Adrenal gland (tissue), 19 donors: ENCODE measurements at places on chromosomes 16 and 17.

- H3K27me3 ChIP-seq: no peaks in the 10 kb centered on the region
- no peak for DNase-seq
- no peaks in the 10 kb centered on the region for H3K4me1 ChIP-seq
- no peaks in the 10 kb centered on the region for H3K36me3 ChIP-seq
Measured at GRCh38 chr16:27740496-27741201, 190.7 kb downstream of the KATNIP start.

- H3K36me3 ChIP-seq: no peaks in the 10 kb centered on the region
- H3K4me3 ChIP-seq: no peak overlapping the region
- H3K27ac ChIP-seq: no peak overlapping the region
- no peak for DNase-seq
- no peaks in the 10 kb centered on the region for H3K4me1 ChIP-seq
Measured at GRCh38 chr16:57175896-57176295, 9.9 kb downstream of the PSME3IP1 start.

DNA sequence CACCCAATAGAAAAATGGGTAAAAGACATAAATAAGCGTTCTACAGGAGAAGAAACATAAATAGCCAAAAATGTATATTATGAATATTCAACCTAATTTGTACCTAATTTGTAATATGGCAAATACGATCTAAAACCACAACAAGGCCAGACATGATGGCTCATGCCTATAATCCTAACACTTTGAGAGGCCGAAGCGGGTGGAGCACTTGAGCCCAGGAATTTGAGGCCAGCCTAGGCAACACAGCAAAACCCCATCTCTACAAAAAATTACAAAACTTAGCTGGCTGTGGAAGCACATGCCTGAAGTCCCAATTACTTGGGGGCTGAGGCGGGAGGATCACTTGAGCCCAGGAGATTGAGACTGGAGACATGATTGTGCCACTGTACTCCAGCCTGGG, 30.1 kb downstream of the CRLF3 start:
- peaks cover 55% of the 10 kb centered on the region for H3K36me3 ChIP-seq
- no peaks in the 10 kb centered on the region for H3K27me3 ChIP-seq

DNA sequence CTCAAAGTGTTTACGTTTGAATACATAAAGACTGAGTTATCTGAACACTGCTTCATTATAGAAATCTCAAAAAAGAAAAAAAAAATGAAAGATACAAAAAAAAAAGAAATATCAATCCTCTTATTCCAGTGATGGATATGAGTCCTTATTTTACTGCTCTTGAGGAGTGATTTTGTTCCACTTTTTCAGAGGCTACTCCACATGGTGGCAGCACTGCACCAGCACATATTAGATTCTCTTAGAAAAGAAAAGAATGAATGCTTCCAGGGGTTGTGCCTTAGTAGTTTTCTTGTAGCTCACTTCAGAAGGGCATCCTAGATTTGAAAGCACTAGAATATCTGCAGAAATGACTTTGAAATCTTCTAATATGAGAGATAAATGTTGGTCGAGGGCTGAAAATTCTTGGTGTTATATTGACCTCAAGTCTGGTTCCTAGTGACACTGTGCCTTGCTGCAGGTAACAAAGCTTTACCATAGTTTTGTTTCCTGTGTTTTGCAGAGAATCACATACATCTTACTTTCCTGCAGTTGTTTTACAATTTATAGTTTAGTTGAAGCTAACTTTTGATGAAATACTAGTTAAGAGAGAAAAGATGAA, 25.9 kb downstream of the AP2B1 start:
- DNase-seq: peak; percentile 40
- no peaks in the 10 kb centered on the region for H3K27me3 ChIP-seq
- no peak overlapping the region for H3K4me3 ChIP-seq
- H3K4me1 ChIP-seq: peaks cover 8% of the 10 kb centered on the region
- H3K27ac ChIP-seq: no peak overlapping the region

- H3K4me1 ChIP-seq: no peaks in the 10 kb centered on the region
- H3K36me3 ChIP-seq: no peaks in the 10 kb centered on the region
- DNase-seq: no peak
- H3K27ac ChIP-seq: no peak overlapping the region
Measured at GRCh38 chr16:22868593-22869224, 54.7 kb downstream of the HS3ST2 start.

DNA sequence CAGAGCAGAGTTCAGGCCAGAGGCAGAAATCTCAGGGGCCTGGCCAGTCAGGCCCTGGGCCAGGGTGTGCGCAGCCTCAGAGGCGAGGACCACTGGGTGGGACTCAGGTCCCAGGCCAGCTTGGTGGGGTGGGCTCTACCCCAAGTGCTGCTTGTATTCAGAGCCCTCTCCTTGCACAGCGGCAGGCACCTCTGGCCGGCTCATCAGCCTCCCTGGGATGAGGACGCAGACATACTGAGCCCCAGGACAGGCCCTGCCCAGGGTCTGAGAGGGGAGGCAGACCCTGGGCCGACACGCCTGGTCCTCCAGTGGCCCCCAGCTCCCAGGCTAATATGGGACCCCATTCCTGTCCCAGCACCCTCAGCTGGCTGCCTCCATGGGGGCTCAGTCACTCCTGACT, 7.6 kb upstream of the IL27 start:
- no peak overlapping the region for H3K4me3 ChIP-seq
- H3K36me3 ChIP-seq: no peaks in the 10 kb centered on the region
- no peak overlapping the region for H3K27ac ChIP-seq
- DNase-seq: no peak

- peaks cover 62% of the 10 kb centered on the region for H3K4me1 ChIP-seq
- DNase-seq: no peak
- H3K27me3 ChIP-seq: no peaks in the 10 kb centered on the region
- H3K36me3 ChIP-seq: no peaks in the 10 kb centered on the region
Measured at GRCh38 chr16:89366561-89367537, 123.5 kb downstream of the ANKRD11 start.

- DNase-seq: peak; percentile 18
- peak overlapping the region; percentile 35 for H3K27ac ChIP-seq
- H3K27me3 ChIP-seq: no peaks in the 10 kb centered on the region
- H3K4me3 ChIP-seq: no peak overlapping the region
Measured at GRCh38 chr17:33515974-33516373, 222.9 kb upstream of the ASIC2 start.

DNA sequence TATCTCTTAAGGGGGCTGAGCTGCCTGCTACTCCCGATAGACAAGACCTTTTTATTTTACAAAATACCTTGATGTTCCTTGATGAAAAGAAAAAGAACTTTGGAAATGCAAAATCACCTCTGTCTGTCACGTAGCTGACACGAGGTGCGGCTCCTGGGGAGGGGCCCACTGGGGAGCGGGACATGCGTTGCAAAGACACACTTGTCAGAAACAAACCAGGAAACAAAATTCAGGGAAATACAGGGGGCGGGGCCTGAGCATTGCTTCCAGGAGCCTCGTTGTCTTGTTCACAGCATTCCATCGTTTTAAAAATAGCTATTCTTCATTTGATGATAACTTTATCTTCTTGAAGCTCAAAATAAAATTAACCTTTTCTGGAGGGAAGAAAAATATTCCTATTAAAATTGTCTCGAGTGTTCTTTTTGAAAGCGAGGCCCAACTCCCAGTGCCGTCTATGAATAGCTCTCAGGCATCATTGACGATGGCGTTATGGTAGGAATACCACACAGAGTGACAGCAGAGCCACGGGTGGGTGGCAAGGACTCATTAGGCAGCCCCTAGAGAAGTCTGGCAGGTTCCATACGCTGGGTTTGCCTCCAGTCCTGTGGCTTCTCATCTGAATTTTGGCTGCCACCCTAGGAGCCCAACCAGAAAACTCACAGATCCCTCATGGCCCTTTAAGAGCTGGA, 286.9 kb downstream of the CPPED1 start:
- H3K27me3 ChIP-seq: no peaks in the 10 kb centered on the region
- no peaks in the 10 kb centered on the region for H3K36me3 ChIP-seq
- H3K27ac ChIP-seq: no peak overlapping the region
- no peak for DNase-seq

GRCh38 chr17:79940459-79941087, 95.1 kb downstream of the TBC1D16 start:
- no peak overlapping the region for H3K4me3 ChIP-seq
- H3K27ac ChIP-seq: no peak overlapping the region
- no peaks in the 10 kb centered on the region for H3K4me1 ChIP-seq
- DNase-seq: no peak
- H3K36me3 ChIP-seq: no peaks in the 10 kb centered on the region
- no peaks in the 10 kb centered on the region for H3K27me3 ChIP-seq

DNA sequence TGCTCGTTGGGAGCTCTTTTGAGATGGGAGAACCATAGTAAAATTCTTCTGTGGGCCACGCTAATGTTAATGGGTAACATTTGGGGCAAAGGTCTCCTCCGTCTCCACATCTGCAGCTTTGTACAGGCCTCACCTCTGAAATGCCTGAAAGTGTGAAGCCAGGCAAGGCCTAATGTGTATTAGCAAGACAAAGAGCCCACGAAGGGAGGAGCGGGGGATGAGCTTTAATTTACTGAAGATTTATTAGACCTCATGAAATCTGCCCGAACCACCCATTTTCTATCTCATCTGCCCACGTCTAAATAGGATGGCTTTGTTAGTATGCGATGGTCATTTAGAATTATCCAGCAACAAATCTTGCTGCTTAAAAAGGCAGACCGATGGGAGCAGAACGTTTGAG, 408.9 kb downstream of the PMP22 start:
- no peaks in the 10 kb centered on the region for H3K4me1 ChIP-seq
- peaks cover 4% of the 10 kb centered on the region for H3K27me3 ChIP-seq

GRCh38 chr16:5865236-5865635, 767.6 kb upstream of the EEF2KMT start:
- H3K27me3 ChIP-seq: no peaks in the 10 kb centered on the region
- H3K27ac ChIP-seq: no peak overlapping the region
- no peak overlapping the region for H3K4me3 ChIP-seq

GRCh38 chr16:75475420-75475847, 10.9 kb upstream of the TMEM170A start:
- DNase-seq: no peak
- no peaks in the 10 kb centered on the region for H3K36me3 ChIP-seq
- no peak overlapping the region for H3K4me3 ChIP-seq
- H3K27ac ChIP-seq: no peak overlapping the region
- H3K27me3 ChIP-seq: no peaks in the 10 kb centered on the region

DNA sequence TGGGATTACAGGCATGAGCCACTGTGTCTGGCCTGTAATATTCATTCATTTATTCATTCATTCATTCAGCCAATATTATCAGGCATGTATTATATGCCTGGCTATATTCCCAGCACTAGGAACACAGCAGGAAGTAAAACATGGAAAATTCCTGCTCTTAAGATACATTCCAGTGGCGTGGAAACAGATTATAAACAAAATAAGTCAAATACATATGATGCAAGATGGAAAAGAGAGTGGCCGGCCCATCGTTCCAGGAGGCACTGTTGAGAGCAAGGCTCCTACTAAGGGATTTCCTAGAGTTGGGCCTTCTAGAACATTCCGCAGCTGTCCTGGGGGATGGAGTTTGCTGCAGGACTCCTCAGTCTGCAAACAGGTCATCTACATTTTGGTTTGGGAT, 17.7 kb downstream of the ADCY9 start:
- no peaks in the 10 kb centered on the region for H3K27me3 ChIP-seq
- H3K36me3 ChIP-seq: no peaks in the 10 kb centered on the region
- no peak overlapping the region for H3K4me3 ChIP-seq
- no peaks in the 10 kb centered on the region for H3K4me1 ChIP-seq
- DNase-seq: no peak
- H3K27ac ChIP-seq: no peak overlapping the region

GRCh38 chr17:50106393-50107131, 11.4 kb downstream of the PDK2 start:
- DNase-seq: peak; percentile 17
- peaks cover 46% of the 10 kb centered on the region for H3K4me1 ChIP-seq
- no peak overlapping the region for H3K27ac ChIP-seq
- H3K4me3 ChIP-seq: no peak overlapping the region

DNA sequence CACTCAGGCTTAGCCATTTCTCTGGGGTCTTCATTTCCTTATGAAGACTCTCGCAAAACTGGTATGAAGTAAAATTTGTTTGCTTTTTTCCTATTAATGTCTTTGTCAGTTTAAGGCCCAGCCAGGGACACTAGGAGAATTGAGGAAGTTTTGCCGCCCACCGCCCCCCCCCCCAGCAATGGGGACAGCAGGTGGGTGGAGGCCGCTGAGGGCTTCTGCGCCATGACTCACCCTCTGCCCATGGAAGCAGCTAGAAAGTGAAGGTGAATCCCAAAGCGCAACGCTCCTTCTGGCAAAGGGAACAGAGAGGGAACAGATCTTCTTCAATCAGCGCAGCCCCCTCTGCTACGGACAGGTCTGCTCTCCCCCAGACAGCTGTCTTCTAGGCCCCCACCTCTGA, 49.7 kb downstream of the MARF1 start:
- no peak overlapping the region for H3K27ac ChIP-seq
- no peaks in the 10 kb centered on the region for H3K27me3 ChIP-seq
- no peaks in the 10 kb centered on the region for H3K36me3 ChIP-seq
- no peaks in the 10 kb centered on the region for H3K4me1 ChIP-seq
- no peak for DNase-seq

DNA sequence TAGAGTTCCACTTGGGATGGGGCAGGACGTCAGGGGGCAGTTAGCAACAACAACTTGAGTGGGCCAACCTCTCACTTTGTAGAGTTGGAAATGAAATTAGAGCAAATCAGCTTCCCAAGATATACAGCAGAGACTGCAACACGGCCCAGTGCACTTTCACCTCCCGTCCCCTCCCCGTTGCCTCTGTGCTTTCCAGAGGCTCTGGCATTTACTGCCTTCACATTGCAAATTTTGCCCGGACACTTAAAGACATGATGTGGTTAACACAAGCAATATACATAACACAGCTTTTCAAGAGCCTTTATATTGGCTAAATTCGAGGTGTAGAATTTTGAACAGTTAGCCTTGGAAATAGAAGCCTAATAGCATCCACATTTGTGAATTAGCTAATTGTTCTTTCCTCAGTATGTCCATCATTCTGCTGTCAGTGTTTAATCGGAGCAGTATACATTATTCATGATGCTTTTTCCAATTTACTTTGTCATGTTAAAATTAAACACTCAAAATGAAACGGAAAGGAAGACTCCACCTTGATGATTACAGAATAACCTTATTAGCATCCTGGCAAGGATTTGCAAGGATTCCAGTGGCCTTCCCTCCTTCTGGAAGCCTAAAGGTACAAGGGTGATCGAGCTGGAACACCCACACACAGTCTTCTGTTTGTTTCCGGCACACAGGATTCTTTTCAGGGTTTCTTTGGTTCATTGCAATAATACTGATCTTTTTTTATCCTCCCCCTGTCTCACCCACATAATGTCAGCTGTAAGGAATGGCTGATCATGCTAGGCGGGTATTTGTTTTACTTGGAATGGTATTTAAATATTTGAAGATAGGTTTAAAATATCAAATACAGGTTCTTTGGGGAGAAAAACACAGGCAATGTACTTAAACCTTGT, 190.9 kb upstream of the CACNG5 start:
- no peaks in the 10 kb centered on the region for H3K4me1 ChIP-seq
- H3K4me3 ChIP-seq: no peak overlapping the region
- no peaks in the 10 kb centered on the region for H3K27me3 ChIP-seq
- H3K27ac ChIP-seq: no peak overlapping the region
- DNase-seq: no peak

DNA sequence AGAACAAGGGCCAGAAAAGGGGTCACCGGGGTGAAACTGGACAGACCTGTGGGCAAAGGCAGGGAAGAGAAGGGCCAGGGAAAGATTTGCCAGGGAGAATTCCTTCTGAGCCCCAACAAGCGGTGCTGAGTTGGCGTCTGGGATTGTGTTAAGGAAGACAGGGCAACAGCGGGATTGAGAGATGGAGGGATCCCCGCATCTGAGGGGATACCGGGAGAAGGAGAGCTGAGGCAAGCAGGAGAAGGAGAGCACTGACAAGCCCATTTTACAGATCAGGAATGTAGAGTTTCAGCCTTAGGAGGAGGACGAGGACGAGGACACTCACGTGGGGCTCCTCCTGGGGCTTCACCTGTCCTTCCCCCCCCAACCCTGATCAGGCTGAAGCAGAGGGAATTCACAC, 998 bp upstream of the ABCC3 start:
- no peaks in the 10 kb centered on the region for H3K27me3 ChIP-seq
- no peak overlapping the region for H3K27ac ChIP-seq
- no peaks in the 10 kb centered on the region for H3K36me3 ChIP-seq
- peaks cover 38% of the 10 kb centered on the region for H3K4me1 ChIP-seq
- no peak for DNase-seq
- H3K4me3 ChIP-seq: no peak overlapping the region
